Right kidney (tissue), 9 donors: ENCODE measurements at places on chromosomes 11 and 22.
A peak's percentile ranks its signal among the peaks of the same experiment; 100 is the strongest.

GRCh38 chr11:121890946-121891515 is 225.0 kb downstream of the BLID start:
- DNase-seq: no peak

- no peak for DNase-seq
These were observed 8.6 kb upstream of the RBFOX2 start for GRCh38 chr22:36037102-36037758.

GRCh38 chr11:83063073-83063754 is 8.5 kb downstream of the RAB30 start:
- no peak for DNase-seq

- no peak for DNase-seq
These were observed 7.3 kb downstream of the GVQW3 start for GRCh38 chr11:76388408-76388807.

GRCh38 chr22:19663821-19664355 is 50.4 kb upstream of the SEPTIN5 start:
- peak; percentile 37 for DNase-seq

DNA sequence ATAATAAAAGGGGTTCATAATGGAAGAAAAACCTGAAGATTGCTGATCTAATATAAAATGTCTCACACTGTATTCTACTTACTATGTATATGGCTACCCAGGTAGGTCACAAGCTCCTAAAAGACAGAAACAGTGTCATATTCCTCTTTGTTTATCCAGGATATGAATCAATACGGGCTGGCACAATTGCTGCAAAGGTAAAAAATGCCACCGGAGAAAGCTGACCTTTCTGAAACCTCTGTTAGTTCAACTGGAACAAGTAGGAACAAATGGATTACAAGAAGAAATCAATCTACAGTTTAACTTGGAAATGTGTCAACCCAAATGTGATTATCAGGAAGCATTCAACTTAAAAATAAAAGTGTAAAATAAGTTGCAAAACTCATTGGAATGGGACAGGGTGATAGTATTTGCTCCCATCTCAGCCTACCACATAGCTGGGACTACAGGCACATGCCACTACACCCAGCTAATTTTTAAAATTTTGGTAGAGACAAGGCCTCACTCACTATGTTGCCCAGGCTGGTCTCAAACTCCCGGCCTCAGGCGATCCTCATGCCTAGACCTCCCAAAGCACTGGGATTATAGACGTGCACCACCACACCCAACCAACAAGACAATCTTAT is 27.6 kb downstream of the SLC35F2 start:
- no peak for DNase-seq

- no peak for DNase-seq
These were observed 22.4 kb downstream of the ENDOD1 start for GRCh38 chr11:95111923-95112540.

GRCh38 chr11:95365348-95365747 is 134.3 kb upstream of the SESN3 start:
- DNase-seq: no peak
